ENCODE measurements at places on chromosomes 2 and 18.
A peak's percentile ranks its signal among the peaks of the same experiment; 100 is the strongest.

DNA sequence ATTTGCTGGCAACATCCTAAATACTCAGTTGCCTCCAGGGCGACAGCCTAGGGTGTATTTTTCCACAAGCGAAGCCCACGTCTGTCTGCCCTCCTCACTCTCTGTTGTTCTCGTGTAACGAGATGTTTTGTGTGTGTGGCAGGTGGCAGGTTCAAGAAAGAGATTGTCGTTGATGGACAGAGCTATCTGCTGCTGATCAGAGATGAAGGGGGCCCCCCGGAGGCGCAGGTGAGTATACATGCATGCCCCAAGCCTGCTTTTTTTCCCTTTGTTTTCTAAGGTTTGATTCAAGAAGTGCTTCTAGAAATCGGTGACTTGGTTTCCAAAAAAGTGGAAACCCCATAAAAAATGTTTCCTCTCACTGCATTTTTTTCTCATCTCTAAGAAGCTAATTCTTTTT, 247.0 kb downstream of the AGAP1 start:
- peak; percentile 63 for DNase-seq

DNA sequence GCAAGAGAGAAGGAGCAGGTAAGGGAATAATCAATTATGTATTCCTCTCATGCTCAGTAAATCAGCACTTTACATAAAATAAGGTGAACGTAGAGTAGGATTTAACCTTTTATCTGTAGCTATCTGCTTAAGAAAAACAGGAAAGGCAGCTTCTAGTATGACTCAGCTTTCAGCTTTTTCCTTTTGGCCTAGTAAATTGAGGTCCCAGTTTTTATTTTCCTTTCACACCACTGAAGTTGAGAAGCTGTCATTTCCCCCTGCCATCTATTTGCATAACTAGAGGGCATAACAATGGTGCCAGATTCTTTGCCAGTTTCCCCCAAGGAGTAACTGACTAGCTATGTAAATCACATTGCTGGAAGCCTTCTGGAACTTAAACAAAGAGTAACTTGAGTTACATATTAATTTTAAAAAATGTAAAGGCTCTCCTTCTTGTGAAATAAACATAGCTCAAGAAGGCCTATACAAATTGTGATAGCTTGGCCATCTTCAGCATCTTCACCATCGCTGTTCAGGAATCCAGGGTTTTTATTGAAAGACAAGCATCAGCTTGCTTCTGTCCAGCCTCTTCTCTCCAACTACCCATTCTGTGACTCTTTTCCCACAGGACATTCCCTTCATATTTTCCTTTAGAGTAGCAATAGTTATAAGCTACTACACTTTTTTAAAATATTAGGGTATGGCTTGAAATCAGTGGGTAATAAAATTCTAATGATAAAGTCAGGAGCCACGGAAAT, 97.0 kb downstream of the KYNU start:
- DNase-seq = no peak

DNA sequence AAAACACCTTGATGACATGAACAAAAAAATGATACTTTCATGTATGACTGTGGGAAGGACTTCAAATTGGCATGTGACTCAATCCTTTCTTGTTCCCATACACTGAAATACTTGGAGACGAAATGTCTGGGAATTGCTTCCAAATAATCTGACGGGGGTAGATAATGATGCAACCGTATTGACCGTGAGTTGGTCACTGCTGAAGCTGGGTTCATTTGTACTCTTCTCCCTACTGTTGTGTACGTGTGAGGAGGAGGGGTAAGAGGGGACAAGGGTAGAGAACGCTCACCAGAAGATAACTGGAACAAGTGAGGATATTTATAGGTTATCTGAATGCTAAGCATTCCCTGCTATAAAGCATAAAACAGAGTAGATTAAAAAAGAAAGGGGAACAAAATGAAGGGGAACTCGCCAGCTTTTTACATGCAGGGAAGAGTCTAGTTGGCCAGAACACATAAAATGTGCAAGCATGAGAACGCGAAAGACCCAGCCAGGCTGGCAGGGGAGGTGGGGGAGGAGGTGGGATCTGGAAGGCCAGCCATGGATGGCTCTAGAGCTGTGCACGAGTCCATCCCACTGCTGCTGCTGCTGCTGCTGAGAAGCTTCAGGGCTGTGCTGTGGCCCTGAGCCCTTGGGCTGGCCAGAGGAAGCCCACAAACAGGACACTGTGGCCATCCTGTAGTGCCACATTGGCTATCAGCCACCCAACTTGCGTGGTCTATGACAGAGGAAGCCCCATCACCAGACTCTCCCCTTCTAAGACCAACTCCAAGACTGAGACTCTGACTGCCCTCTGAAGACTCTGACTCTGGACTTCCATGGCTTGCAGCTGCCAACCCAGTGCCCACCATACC, 15.2 kb upstream of the CETN1 start:
- no peak for DNase-seq

GRCh38 chr2:236557306-236558030, 12.2 kb upstream of the ACKR3 start:
- DNase-seq = no peak

- DNase-seq = peak; percentile 38
Observed at GRCh38 chr2:158969162-158969714, 798 bp downstream of the TANC1 start.

- no peak for DNase-seq
Observed at GRCh38 chr18:64164883-64165282, 16.0 kb upstream of the LINC00305 start.

- peak; percentile 88 for DNase-seq
Observed at GRCh38 chr18:60446821-60447220, 74.2 kb upstream of the MC4R start.

- DNase-seq = peak; percentile 24
Observed at GRCh38 chr2:47520825-47521665, 118.1 kb downstream of the MSH2 start.

- peak; percentile 71 for DNase-seq
Observed at GRCh38 chr2:65357095-65357958, 75.1 kb downstream of the SPRED2 start.

- no peak for DNase-seq
Observed at GRCh38 chr2:211251016-211251415, 694.6 kb downstream of the CPS1 start.

DNA sequence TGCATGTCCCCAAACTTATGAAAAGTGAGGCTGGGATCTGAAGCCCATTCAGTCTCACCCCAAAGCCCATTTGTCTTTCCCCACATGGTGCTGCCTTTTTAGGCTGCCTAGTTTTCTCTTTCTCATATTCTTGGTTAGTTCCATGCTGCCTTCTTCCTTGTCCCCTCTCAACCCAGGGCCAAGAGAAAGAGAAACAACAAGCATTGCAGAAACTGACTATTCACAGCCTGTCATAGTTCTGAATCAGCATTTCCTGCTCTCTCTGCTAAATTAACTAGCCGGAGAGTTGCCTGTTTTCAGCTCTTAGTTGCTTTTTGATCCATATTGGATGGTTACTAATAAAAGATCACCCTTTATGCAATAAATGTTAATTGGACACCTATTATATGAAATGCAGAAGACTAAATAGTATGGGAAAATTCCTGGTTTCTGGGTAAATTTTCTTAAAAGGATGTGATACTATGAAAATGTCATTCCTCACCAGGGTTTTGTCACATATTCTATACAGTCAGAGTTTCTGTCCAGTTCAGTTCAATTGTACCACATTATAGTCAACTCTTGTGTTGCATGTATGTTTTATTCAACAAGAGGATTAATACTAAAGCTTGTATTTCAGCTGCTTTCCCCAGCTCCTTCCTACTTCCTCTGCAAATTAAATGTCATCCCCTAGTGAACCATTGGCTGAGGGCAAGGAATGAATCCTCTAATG, 246.5 kb downstream of the GALR1 start:
- DNase-seq = no peak

DNA sequence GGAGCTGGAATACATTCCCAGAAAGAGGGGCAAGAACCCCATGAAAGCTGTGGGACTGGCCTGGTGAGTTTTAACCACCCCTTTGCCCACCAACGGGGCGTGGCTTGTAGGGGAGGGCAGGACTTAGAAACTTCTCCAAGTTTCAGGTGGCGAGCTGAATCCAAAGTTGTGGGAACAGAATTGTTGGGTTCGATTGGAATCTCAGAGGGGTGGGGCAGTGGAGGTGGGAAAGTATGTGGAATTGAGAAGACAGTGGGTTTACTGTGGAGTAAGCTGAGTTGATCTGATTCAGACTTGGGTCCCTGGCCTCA, 1.1 kb downstream of the PNKD start:
- DNase-seq = no peak

- no peak for DNase-seq
Observed at GRCh38 chr18:50793641-50794565, 25.9 kb downstream of the MRO start.

- DNase-seq = no peak
Observed at GRCh38 chr2:230267059-230267458, 41.5 kb downstream of the SP140 start.

DNA sequence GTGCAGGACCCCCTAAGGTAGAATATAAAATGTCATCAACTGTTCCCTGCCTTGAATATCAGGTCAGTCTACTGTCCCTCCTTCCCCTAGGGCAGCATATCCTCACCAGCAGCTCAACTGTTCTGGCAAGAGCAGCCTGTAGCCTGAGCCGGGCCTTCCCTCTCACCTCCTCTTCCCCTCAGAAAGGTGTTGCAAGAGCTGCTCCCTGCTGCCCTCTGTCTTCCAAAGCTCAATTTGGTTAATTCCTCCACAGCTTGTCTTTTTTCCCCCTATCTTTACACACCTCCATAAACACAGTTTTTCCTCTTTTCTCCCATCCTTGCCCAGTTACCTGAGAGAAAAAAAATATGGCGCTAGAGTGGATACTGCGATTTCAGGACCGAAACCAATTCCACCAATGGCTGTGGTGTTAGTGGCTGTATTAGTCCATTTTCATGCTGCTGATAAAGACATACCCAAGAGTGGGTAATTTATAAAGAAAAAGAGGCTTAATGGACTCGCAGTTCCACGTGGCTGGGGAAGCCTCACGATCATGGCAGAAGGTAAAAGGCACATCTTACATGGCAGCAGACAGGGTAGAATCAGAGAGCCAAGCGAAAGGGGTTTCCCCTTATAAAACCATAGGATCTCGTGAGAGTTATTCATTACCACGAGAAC, 184.7 kb downstream of the MREG start:
- peak; percentile 68 for DNase-seq

DNA sequence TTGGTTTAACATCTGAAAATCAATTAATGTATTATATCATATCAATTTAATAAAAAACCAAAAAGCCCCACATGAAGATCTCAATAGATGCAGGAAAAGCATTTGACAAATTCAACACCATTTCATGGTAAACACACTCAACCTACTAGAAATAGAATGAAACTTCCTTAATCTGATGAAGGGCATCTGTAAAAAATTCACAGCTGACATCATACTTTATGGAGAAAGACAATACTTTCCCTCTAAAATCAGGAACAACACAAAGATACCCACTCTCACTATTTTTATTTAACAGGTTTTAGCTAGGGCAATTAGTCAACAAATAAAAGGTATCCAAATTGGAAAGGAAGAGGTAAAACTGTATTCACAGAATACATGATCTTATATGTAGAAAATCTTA, 303.0 kb upstream of the ZEB2 start:
- DNase-seq = no peak

DNA sequence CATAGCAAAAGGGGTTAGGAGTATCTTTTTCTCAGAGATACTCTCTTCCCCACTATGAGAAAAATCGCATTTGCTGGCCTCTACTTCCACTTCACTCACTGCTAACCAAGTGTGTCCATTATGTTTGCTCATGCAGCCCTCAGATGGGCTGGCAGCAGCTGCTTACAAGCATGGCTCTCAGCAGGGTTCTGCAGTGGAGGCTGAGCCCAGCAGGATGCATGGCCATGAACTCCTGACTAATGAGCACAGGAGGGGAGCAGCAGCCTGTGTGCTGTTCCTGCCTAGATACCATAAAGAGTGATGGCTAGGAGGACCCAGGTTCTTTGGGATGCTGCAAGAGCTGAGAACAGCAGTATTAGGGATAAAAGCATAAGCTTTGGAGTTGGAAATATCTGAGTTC, 316.9 kb upstream of the THSD7B start:
- no peak for DNase-seq

DNA sequence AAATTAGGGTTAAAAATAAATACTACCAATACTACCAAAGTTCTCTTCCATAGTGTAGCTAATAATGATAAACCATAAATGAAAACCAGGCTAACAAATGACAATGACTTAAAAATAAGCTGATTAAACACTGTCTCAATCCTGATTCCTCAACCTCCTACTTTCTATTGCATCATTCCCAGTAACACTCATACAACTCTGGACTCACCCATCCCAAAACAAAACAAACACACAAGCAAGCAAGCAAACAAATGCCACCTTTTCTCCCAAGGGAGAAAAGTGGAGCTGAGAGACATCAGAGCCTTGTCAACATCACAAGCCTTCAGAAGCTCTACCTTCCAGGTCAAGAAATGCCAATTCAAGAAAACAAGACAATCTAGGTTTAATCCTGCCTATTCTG, 620.7 kb downstream of the NYAP2 start:
- DNase-seq = no peak

DNA sequence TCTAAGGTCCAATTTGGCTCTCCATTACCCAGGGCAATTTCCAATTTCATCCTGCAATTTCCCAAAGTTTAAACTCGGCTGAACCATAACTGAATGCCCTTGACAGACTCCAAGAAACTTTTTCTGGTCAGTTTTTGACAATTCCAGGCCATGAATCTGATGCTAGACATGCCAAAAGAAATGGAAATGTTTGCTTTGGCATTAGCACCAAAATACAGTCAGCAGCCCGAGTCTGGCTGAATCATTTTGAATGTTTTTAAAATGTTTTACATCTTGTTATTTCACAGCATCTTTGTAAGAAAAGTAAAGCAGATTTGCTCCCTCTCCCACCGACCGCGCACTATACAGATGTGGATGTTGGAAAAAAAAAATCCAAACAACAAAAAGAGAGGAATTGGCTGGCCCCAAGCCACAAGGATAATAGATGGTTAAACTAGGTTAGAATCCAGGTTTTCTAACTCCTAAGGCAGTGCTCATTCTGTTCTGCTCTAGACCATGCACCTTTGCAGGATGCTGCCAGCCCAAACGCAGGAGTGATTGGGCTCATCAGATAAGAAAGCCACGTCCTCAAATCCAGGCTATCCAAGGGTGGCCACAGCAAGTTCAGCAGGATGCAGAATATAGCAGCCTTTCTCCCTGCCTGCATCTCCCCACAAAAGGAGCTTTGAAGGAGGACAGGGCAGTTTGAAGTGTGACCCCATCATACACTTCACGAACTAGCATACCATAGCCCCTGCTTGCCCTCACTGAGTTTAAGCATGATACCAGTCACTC, 167.5 kb downstream of the ALK start:
- DNase-seq = no peak

DNA sequence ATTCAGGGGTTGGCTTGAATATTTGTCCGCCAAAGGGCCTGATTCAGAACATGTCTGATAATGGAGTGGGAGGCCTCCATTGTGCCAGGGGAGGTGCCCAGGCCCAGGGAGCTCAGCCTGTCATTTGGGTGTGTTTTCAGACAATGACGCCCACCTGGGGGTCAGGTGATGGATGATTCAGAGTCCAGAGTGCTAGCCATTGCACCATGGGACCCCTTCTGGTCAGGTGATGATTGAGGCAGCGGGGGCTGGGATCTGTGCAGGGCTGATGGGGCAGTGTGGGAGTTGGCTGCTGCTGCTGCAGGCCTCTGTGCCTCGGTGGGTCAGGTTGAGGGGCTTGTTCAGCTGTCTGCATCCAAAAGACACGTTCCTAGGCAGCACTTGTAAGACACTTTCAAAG, 8.3 kb upstream of the ARHGEF4 start:
- DNase-seq = no peak

Data from SJCRH30 (cell line).